GM12892 (cell line): ENCODE measurements at places on chromosomes 6 and 20.
A peak's percentile ranks its signal among the peaks of the same experiment; 100 is the strongest.

GRCh38 chr20:51529081-51529681 is 13.3 kb downstream of the NFATC2 start:
- DNase-seq, result no peak

- DNase-seq, result no peak
These were observed 88.9 kb upstream of the OGFRL1 start for GRCh38 chr6:71199736-71200135.

- DNase-seq, result no peak
These were observed 94.1 kb upstream of the SHLD1 start for GRCh38 chr20:5656126-5656525.

GRCh38 chr6:146923205-146923833 is 280.9 kb upstream of the STXBP5 start:
- no peak for DNase-seq

- no peak for DNase-seq
These were observed 77.3 kb upstream of the TMEM244 start for GRCh38 chr6:129938249-129939020.

- no peak for DNase-seq
These were observed 165.8 kb upstream of the SUPT3H start for GRCh38 chr6:45543298-45544235.

DNA sequence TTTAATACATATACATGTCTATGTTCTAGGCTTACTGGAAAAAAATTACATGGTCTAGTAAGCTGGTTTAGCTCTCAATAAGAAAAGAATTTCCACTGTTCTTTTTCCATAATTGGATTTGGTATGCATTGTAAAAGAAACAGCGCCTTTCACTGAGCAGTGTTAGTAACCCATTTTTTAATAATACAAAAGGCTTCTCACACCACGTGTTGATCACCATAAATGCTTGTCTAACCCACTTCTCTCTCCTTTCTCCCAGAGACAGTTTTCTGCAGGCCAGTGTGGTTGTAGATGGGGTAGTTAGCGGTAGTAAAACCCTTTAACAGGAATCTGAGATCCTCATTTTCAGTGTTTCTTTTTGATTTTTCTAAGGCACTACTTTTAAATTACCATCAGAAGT is 348.7 kb upstream of the MANEA start:
- DNase-seq, result no peak

- DNase-seq, result no peak
These were observed 78.0 kb upstream of the GATA5 start for GRCh38 chr20:62553838-62554161.

DNA sequence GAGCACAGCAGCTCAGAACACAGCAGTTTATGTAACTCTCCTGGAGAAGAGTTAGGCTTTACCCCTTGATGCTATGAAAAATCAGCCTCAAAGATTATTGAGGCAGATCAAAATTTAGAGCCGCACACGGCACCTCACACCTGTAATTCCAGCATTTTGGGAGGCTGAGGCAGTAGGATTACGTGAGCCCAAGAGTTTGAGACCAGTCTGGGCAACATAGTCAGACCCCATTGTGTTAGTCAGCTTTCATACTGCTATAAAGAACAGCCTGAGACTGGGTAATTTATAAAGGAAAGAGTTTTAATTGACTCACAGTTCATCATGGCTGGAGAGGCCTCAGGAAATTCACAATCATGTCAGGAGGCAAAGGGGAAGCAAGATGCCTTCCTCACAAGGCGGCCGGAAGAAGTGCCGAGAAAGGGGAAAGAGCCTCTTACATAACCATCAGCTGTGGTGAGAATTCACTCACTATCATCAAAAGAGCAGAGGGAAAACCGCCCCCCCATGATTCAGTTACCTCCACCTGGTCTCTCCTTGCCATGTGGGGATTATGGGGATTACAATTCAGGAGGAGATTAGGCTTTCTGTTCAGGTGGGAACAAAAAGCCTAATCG is 87.7 kb downstream of the SGK1 start:
- DNase-seq, result no peak

DNA sequence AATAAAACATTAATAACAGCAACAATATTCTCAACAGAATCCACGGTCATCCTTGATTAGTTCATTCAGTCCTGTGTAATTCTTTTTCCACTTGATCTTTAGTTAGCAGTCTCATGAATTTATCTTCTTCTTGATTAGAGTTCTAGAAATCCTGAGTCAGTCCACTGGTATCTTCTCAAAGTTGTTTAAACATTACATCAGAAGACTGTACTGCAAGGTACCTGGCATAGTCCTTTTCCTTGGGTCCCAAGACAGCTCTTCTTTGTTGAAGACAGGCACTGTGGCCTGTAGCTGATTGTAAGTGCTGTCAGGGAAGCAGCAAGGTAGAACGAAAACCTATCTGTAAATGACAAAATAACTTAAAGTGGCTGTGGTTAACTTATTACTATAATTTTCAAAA is 11.8 kb downstream of the MAP3K4 start:
- no peak for DNase-seq

- no peak for DNase-seq
These were observed 45.4 kb upstream of the SENP6 start for GRCh38 chr6:75556240-75556639.

GRCh38 chr20:63979557-63980316 is at the start of gene SAMD10:
Gene SAMD10, minus strand, starts transcription at chr20:63979642. Its CDS starts 175 bp downstream, at chr20:63979467.
- peak; percentile 73 for DNase-seq

DNA sequence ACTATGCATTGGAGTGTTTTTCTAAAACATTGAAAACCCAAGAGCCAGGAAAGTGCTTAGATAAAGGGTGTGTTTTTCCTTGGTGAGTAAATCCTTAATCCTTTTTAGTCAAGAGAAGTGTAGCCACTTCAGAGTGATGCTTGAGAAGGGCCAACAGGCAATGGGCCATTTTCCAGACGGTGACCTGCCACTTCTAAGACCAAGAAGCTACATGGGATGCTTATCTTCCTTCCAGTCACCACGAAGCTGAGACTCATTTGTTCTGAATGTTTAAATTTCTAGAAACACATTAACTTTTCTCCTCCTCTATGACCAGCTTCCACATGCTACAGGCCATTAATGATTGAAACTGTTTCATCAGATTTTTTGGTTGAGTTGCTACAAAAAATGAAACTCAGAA is 34.4 kb upstream of the NHSL1 start:
- no peak for DNase-seq

DNA sequence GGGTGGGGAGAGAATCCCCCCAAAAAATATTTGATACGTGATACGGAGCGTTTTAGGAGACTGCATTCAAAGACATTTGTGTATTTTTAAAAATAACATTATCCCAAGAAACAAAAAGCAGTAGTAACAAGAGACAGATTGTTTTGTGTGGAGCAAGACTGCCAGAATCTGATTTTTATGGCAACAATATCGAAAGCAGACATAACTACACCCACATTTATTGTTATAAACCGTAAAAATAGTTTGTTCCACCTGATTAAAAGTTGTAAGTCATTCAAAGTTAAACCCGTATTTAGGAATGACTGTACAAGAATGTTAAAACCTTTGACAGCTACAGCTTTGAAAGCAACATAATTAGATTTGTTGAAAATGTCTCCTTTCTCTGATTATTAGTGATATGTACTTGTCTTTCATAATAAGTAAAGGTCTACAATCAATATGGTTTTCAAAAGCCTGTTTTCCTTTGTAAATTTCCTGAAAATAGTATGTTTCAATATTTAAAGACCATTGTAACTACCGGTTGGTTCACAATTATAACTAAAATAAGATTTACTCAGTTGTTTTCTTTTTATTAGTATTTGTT is 2.7 kb downstream of the EYA4 start:
- no peak for DNase-seq

GRCh38 chr6:25582101-25582500 is 69.9 kb upstream of the SCGN start:
- no peak for DNase-seq

DNA sequence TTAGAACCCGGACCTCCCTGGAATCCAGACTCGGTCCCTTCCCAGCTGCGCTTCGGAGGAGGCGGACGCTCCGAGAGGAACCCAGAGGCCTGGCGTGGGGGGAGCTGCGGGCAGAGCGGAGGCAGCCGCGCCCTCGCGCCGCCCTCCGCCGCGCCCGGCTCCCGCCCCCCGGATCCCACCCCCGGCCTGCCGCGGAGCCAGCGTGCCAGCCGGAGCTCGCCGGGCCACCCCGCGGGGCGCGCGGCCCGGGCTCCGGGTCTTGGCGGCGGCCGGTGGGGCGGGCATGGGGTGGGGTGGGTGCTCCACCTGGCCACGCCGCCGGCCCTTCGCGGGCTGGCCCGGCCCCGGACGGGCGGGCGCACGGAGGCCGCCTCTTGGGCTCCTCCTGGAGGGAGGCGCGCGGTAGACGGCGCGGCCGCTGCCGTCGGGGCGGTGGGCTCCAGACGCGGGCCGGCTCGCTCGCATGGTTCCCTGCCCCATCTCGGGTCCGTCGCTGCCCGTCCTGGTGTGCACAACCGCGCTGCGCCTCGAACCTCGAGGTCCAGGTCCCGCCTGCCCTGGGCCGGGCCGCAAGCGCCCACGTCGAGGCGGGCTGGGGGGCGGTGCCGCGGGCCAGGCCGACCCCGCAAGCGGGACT is 592 bp upstream of the CDYL start:
- DNase-seq, result peak; percentile 63

DNA sequence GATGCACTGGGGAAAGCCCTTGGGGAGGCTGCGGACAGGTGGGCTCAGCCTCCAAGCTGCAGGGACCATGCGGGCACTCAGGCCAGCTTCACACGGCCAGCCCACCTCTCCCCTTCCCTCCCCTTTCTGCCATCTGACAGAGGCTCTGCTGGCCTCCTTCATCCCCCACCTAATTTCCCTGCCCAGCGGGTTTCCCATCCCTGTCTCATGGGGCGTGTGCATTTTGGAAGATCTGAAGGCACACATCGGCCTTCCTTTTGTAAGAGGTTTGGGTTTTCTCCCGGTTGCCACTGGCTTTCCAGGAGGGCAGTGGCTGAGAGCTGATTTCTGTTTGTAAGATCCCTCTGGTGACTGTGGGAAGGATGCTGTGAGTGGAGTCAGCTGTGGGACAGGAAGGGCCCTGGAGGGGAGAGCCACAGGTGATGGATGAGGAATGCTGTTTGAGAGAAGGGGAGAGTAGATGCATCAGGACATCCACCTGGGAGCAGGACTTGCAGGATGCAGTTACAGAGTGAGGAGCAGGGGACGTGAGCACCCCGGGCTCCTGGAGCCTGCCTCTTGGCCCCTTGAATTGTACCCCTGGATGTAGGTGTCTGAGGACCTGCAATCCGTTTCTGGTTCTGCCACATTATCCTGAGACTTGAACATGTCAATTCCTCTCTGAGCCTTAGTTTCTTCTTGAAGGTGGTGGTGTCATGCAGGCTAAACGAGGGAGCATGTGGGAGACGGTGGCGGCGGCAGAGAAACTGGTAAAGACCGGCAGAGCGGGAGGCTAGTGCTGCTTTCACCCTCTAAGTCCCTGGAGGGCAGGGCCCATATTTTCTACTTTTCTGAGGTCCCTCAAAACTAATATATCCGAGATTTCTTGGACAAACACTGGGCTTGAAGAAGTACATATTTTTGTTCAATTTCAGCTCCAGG is 5.9 kb upstream of the TUBB1 start:
- DNase-seq, result no peak

DNA sequence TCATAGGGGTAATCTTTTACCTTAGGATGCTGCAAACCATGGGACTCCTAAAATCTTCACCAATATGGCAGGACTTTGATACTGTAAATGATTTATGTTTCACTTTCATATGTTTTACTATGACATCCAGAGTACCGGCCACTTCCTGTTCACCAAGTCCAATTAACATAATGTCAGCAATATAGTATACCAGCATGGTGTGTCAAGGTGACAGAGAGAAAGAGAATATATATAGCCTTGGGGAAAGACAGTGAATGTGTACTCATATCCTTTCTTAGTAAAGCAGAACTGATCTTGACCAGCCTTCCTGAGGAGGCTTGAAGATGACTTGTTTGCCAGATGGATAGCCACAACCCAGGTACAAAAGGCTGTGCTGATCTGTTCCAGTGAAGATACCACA is 127.9 kb downstream of the NRN1 start:
- DNase-seq, result no peak

- DNase-seq, result no peak
These were observed 20.2 kb upstream of the DLGAP4 start for GRCh38 chr20:36285746-36286447.
